Stimulated activated CD8-positive, alpha-beta memory T cell treated with anti-CD3 and anti-CD28 coated beads, Interleukin-15, amount 100 ng/mL, for 48 hours (primary cell): ENCODE measurements at places on chromosomes 6 and 20.

GRCh38 chr6:43172104-43173007 is 1.3 kb downstream of the SRF start:
- DNase-seq = peak; percentile 17

DNA sequence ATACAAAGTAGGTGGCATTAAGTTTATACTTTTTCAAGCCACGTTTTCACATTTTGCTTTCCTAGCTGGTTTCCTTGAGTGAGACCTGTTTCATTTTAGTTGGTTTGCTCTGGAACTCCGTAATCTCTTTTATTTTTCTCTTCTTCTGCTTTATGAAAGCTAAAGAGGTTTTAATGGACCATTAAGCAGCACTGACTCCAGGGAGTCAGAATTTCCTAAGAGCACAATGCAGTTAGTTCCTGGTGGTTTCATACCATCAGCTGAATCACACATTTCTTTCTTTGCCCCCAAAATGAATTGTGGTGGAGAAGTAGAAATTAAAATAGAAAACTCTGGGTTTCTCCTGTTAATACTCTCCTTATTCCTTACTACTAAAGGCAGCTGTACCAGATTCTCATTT is 3.4 kb downstream of the OPN5 start:
- no peak for DNase-seq

DNA sequence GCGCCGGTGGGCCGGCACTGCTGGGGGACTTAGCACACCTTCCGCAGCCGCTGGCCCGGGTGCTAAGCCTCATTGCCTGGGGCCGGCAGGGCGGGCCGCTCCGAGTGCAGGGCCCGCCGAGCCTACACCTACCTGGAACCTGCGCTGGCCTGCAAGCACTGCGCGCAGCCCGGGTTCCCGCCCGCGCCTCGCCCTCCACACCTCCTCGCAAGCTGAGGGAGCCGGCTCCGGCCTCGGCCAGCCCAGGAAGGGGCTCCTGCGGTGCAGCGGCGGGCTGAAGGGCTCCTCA is 10.7 kb upstream of the MPC1 start:
- DNase-seq = no peak

DNA sequence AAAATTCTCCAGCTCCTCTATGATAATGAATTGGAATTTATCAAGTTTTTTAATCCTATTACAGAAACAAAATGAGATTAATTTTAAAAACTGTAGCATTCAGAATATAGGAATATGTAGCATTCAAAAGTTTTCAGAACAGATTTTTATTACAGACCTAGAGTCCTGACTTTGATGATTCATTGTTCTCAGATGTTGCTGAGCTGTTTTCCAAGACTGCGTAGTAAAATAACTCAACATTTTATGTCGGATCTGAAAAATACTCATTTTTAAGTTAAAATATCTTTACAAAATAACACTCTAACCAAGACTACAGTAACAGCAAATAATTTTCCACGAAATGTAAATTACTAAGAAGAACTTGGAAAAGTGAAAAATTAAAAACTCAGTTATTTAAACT is 67.1 kb downstream of the SYCP2 start:
- no peak for DNase-seq

DNA sequence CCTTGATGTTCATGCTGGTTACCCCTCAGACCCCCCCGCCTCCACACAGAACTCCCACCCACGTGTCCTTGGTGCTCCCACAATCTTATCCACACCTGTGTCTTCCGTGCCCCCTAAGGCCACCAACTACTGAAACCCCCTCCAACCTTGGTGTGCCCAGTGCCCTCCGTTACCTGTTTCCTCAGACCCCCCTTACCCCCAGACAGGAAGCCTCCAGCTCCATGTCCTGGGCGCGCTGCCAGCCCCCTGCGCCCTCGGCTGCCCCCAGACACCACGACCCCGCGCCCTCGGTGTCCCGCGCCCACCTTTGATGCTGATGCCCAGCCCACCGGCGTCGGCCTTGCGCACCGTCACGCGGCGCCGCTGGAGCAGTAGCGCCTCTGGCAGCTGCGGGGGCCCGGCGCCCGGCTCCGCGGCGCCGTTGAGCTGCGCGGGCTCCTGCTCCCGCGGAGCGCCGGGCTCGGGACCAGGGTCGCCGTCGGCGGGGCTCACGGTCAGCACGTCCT is 504 bp downstream of the SNTA1 start:
- DNase-seq = no peak

- no peak for DNase-seq
Observed at GRCh38 chr6:139654888-139655782, 280.7 kb upstream of the CITED2 start.

GRCh38 chr6:16764188-16764950 is 3.1 kb upstream of the ATXN1 start:
- no peak for DNase-seq

GRCh38 chr6:9116026-9116425 is 680.7 kb upstream of the SLC35B3 start:
- no peak for DNase-seq

- DNase-seq = no peak
Observed at GRCh38 chr6:45555981-45556771, 178.4 kb upstream of the SUPT3H start.

DNA sequence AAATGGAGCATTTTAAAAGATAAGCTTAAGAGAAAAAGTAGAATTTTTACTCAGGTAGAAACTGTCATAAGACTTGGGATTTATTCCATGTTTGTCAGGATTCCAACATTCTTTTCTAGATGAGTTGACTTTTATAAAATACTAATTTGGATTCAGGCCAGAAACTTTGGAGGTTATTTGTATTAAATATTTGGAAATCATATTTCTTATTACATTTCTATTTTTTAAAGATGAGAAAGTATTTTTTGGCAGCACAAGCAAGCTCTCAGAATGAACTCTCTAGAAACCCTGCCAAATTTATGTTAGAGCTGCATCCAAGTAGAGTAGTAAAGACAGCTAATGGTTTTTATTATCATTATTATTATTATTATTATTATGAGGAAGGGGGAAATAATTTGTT is 1014.9 kb upstream of the GJE1 start:
- no peak for DNase-seq

- no peak for DNase-seq
Observed at GRCh38 chr6:108763931-108764579, 84.2 kb upstream of the ARMC2 start.

DNA sequence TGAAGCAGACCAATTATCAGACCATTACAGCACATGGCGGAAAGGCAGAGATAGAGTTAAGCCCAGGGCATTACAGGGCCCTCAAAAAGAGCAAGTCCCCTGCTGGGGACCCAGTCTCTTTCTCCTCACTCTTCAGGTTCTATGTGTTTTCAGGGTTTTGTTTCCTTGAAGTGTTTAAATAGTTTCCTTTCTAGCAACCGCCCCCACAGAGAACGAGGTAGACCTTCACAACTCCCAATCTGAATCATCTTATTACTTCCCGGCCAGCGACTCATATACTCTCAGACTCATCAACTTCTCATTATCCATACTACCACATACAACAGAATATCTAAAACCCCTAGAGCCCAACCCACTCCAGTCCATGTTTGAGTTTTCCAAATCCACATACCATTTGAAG is 526.6 kb upstream of the ARID1B start:
- no peak for DNase-seq

GRCh38 chr6:148570456-148570855 is 176.4 kb upstream of the UST start:
- DNase-seq = no peak

- no peak for DNase-seq
Observed at GRCh38 chr6:13992417-13993055, 67.8 kb downstream of the RNF182 start.

- no peak for DNase-seq
Observed at GRCh38 chr20:8722277-8722928, 346.5 kb upstream of the PLCB4 start.

DNA sequence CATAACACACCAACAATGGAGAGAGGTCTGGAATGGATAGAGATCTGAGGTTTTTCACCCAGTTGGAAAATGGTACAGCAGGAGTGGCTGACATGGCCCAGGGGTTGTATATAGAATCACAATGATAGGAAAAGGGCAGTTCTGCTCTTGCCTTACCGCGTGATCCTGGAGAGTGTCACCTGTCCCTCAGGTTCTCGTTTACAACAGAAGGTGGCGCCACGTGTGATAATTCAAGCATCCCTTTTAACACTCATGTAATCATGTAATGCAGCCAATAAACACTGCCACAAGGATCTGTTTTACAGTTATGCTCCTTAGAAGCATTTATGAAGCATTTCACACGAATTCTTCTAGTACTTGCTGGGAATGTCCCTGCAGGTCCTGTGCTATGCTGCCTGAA is 12.9 kb upstream of the WFDC2 start:
- DNase-seq = no peak

DNA sequence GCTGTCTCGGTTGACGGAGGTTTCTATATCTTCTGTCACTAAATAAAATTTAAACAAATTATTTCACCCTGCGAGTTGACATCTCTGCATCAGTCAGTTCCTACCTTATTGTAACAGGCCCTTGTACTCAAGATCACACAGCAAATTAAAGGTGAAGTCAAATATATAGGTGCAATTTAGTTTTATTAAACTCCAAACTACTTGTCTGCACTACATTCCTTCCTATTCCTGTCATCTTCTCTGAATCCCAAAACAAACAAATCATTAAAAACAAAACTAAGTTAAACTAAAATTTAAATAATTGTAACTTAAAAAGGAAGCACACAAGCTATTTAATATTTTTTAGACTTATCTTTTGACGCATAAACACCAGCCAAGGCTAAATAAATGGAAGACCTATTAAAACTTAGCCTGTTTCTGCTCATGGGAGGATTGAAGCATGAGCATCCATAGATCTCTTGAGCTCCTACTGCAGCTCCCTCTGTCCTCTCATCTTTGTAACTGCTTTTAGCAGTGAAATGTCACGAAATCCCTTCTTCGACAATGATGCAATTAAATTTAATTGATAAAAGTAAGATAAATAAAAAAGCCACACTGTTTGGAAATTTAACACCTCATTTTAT is 1152.3 kb upstream of the GJE1 start:
- no peak for DNase-seq

- DNase-seq = no peak
Observed at GRCh38 chr6:127833336-127833735, 67.5 kb downstream of the THEMIS start.

DNA sequence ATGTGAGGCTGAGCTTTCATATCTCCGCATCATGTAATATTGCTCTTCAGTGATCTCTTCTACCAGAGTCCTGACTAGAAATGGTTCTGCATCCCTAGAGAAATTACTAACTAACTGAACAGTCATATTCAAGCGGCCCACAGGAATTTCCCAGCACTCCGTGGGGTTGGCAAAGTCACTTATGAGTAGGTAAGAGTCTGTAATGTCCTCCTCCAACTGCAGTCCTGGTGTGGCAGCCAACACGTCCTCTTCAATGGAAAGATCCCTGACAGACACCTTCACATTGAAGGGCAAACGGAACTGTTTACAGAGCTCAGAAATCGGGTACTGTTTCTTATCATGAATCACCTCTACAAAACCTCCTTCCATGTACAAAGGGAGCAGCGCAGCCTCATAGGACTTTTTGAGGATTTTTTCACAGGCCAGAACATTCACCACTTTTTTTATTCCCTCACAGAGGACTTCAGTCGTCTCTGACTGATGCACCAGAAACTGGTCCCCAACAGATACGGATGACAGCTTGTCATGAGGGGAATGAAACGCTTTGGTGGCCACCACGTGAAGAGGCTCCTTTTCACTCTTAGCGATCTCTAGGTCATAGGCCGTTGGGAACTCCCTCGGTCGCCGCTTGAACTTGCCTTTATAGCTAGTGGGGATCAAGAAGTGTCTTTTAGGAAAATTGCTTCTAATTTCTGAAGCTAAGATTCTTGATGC is 87.7 kb downstream of the THEMIS start:
- peak; percentile 49 for DNase-seq

DNA sequence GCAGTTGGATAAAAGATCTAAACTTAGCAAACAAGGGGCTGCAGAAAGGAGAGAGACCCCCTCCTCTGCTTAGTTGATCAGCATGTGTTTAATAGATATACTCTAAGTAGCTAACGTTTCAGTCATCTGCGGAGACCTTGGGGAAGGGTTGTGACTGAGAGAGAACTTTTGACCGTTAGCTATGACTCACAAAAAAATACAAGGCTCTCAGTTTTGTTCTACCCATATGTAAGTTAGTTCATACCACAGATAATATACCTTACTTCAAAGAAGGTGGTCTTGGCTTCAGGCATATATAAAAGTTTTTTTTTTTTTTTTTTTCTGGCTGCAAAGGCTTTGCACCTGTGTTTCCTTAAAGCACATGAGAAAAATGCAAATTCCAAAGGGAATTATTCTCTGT is 258.9 kb downstream of the GJA1 start:
- DNase-seq = no peak

GRCh38 chr20:33103556-33103955 is 24.1 kb downstream of the BPIFB4 start:
- no peak for DNase-seq

DNA sequence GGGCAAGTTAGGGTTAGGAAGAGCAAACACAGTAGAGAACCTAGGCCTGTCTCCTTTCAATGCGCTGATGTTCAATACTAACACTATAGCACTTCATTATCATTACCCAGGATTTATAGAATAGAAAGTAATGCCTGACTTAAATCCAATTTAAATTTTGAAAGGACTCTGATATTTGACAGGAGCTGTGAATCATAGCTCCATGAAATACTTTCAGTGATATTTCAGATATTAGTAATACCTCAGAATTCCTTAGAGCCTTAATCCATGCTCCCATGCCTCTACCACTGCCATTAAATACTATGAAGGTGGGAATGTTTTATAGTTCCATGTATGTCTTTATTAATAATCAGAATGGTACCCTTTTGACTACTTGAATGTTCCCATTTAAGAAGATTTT is 530.2 kb downstream of the BCKDHB start:
- no peak for DNase-seq

DNA sequence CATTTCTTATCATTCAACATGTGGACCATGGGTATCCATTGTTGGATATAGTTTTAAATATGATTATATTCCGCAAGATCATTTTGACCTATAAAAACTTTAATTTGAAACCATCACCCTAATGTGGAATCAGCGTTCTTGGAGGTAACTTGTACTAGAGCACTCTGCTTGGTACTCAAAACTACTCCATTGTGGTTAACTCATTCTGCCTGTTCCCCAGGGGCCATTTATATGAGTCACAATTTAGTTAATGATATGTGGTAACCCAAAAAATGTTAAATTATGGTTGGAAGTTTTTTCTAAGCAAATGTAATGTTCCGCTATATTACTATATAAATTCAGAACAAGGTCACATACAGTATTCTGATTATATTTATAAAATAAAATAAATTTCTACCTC is 109.3 kb downstream of the TRDN start:
- DNase-seq = no peak

GRCh38 chr6:168469926-168470325 is 28.9 kb downstream of the SMOC2 start:
- DNase-seq = no peak

- DNase-seq = no peak
Observed at GRCh38 chr6:42021847-42022754, 28.2 kb upstream of the TAF8 start.

- DNase-seq = no peak
Observed at GRCh38 chr20:37913567-37914366, 10.8 kb downstream of the VSTM2L start.

GRCh38 chr6:4805553-4806336 is 29.5 kb downstream of the CDYL start:
- DNase-seq = no peak
